ENCODE measurements at places on chromosomes 13 and 19.
A peak's percentile ranks its signal among the peaks of the same experiment; 100 is the strongest.

- no peak for DNase-seq
Measured at GRCh38 chr19:7603919-7604318, 8.3 kb downstream of the CAMSAP3 start.

DNA sequence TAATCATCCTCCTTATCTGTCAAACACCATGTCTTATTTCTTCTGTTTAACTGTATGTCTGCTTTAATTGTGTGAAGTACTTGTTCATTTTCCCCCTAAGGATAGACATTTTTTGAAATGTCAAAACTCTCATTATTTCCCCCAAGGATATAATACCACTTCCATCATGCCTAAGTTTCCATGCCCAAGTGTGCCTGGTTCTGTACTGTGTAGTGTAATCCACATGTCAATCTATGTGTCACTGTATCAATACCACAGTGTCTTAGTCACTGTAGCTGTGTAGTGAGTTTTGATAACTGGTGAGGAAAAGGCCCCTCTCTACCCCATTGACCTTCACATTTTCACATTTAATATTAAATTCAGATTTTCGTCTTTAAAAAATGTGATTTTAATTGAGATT lies 1265.5 kb downstream of the PCDH9 start:
- DNase-seq = no peak

DNA sequence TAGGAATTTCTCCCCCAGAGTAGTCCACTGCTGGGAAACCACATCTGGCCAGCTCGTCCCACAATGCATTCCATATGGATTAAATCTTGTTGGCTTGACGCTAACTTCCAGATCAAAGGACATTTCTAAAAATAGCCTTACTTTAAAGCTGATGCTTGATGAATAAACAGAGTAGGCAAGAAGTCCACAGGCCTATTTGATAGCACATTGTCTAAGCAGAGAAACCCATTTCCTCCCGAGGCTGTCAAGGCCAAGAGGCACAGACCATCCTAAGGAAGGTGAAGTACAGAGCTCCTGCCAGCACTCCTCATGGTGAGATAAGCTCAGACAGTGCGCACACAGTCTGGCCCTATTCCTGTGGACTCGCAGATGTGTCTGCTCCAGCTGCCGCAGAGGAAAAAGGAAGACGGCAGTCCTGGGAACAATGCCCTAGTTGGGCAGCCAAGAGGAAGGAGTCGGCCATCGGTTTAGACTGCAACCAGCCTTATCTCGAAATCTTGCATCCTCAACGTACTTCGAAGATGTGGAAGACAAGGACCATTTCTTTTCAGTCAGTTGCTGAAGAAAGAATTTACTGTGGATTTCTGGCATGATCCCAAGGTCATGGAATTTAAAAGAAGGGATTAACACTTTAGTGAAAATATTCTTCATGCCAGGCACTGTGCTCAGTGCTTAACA lies 156.8 kb downstream of the RGCC start:
- DNase-seq = no peak

DNA sequence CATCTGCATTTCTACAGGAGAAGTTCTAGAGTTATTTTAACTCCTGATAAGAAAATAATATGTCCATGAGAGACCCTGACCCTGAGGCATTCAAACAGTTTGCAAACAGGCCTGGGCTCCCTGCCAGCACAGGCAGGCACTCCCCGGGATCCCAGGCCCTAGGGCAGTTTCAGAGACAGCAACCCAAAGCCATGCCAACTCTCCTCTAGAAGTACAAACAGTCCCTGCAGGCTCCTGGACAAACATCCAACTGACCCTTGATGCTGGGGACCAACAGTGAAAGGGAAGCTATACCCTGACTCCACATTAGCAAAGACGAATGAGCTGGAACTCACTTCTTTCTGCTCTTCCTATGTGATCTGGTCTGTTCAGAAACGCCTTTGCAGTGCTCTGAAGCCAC lies 44.8 kb downstream of the CCDC70 start:
- DNase-seq = no peak

- DNase-seq = no peak
Measured at GRCh38 chr19:3098515-3099346, 4.6 kb downstream of the GNA11 start.

DNA sequence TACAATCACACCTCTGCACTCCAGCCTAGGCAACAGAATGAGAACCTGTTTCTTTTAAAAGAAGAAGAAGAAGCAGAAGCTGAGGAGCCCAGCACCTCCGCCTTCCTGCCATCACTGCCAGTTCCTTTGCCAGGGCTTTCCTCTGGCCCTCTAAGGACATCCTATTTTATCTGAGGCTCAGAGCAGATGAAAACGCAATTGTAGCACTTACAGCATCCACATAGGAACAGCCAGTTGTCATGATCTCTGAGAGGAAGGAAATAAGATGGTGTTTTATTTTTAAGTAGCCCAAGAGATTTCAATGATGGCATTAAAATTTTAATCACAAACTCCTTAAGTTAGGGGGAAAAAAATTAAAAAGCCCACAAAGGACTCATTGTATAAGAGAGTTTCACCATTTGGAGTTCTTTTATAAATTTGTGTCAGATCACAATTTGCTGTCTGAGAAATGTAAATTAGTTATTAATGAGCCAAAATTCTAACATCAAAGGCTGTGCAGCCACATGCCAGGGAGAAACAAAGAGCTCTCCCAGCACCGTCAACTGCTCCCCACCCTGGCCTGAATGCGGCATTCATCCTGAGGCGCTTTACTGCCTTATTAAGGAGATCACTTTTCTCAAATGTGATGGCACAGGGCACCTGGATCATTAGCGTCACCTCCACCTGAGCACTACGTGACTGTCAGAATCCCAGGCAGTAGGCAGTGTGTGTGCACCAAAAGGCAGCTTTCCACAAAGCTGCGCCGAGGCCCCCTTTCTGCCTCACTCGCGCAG lies 393.0 kb downstream of the FOXO1 start:
- DNase-seq = no peak

GRCh38 chr19:6767081-6767356 lies 216 bp downstream of the SH2D3A start:
- DNase-seq = no peak

DNA sequence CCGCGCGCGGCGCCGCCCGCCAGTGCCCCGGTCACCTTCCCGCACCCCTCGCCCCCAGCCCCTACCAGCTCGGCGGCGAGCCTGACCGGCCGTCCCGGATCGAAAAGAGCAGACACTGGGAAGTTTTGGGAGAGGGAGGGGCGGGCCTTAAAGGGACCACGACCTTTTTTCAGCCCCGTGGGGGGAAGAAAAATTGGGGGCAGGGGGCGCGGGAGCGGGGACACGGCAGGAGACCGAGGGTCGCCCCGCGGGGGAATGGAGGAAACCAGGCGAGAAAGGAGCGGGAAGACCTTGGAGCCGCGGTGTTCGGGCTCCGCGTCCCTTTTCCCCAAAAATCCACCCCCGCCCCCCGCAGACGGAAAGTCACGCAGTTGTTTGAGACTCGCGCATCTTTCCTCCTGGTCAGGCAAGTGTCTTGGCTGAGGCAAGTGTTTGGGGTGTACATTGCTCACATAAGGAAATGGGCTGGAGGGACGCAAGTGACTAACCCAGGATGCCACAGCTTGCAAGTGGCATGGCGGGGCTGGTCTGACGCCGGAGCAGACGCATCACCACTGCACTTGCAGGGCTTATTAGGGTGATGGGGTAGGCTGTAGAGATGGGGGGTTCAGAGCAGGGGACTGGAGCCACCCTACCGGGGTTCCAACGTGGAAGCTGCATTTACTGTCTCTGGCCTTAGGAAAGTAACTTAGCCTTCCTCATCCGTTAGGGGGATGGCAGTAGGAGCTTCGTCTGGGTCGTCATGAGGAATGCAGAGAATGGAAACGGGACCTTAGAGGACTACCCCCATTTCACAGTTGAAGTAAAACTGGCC lies 2.7 kb upstream of the HNRNPL start:
- DNase-seq = peak; percentile 51

GRCh38 chr13:28409648-28410047 lies 85.3 kb downstream of the FLT1 start:
- no peak for DNase-seq

GRCh38 chr13:103788061-103788652 lies 721.9 kb upstream of the SLC10A2 start:
- DNase-seq = no peak

DNA sequence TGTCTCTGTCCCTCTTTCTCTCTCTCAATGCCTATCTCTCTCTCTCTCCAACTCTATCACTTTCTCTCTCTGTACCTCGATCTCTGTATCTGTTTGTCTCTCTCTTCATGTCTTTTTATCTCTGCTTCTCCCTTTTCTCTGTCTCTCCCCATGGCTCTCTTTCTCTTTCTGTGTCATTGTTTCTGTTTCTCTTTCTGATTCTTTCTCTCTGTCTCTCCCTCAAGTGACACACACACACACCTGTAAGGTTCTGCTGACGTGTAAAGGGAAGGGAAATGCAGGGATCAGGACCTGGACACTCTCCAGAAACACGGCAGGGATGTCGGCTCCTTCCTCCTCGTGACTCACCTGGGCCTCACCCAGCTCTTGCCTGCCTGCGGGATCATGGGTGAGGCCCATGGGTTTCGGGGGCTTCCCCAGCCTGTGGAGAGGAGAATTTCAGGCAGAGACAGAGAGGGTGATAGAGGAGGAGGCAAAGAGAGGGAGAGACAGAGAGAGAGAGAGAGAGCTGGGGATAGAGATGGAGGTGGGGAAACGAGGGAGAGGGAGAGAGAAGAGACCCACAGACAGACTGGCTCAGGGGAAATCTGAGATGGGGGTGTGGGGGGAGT lies 5.4 kb upstream of the PLAUR start:
- no peak for DNase-seq

GRCh38 chr19:42277821-42278451 lies 8.9 kb downstream of the CIC start:
- no peak for DNase-seq

- DNase-seq = no peak
Measured at GRCh38 chr19:7494416-7495098, 5.7 kb upstream of the PEX11G start.

- DNase-seq = no peak
Measured at GRCh38 chr19:51098365-51099046, 9.7 kb downstream of the CTU1 start.

DNA sequence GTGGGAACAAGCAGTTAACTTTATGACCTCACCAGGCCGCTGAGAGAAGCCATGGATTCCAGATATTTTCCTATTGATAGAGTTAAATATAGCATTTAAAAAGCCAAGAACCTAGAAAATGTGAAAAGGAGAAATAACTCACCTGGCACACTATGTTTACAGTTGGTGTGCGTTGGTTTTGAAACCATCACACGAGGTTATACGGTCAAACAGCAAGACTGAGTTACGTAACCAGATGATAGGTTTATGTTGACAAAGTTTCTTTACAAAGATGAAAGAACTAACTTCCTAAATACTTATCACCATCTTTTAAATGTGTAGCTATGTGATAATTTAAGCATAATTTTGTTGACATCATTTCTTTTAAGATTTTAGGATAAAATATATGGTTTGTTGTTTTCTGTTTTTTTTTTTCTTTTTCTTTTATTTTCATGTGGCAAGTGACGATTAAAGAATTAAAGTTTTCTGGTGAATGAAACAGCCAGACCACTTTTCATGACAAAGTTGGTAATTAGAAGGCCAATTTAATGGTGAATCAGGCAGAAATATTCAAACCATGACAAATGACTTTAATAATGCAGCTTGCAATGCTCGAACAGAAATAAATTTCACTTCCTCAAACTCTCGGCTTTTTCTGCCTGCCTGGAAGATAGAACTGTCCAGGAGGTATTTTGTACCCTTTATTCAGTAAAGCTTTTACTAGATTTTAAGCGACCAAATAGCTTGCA lies 339.1 kb upstream of the OBI1 start:
- DNase-seq = no peak

DNA sequence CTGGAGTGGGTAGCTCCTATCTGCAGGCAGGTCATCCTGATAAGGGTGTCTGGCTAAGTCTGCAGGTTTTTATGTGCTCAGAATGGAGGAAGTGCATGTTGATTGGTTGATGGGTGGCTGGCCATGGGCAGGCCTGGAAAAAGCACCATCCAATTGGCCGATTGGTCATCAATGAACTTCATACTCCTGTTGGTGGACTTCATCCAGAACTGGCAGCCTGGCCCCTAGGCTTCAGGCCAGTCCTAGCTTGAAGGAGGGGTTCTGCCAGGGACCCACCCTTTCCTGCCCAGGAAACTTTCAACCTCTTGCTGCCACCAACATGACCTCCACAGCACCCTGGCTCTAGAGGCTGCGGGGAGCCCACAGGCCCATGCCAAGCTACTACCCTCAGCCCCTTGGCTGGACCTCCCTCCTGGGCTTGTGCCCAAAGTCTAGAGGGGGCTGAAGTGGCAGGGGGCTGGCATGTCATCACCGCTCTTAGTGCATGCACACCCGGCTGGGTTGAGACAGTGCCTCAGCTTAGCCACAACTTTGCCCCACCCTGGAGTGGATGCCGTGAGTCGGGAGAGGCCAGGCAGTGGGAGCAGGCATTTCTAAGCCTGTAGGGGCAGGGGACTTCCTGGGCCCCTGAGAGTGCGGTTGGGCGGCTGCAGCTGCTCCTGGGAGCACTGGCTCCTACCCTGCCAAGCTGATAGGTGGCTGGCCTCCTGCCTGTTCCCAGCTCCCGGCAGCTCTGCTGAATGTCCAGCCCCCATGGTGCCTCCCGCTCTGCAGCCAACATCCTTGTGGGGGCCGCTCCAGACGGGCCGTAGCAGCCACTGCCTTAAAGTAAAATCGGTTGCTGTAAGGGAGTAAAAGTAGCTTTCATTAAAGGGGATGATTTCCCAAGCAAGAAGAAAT lies 13.2 kb downstream of the DNAJC15 start:
- DNase-seq = no peak

GRCh38 chr13:60453490-60453889 lies 56.5 kb downstream of the TDRD3 start:
- no peak for DNase-seq

DNA sequence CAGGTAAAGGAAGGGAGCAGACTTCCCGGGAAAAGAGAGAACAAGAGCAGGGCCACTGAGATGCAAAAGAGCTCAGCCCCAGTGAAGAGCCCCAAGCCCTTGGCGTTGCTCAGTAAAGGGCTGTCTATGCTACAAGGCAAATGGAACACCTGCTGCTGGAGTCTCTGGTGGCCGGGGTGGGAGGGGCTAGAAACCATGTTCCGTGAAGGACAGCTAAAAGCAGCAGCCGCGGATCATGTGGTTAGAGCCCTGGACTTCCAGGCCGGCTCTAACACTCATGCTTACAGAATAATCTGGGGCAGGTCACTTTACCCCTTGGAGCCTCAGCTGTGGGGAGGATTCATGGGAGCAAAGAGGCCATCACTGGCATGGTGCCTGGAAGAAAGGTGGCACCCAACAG lies 17.8 kb downstream of the POU2F2 start:
- DNase-seq = no peak
